Left hindlimb (tissue), 1 donor: ENCODE measurements at places on chromosomes 12 and 14.

GRCh38 chr14:91723501-91723900 lies 8.4 kb downstream of the CATSPERB start:
- no peak for DNase-seq

- DNase-seq, result no peak
Measured at GRCh38 chr12:107749083-107749482, 11.9 kb downstream of the PRDM4 start.

- DNase-seq, result no peak
Measured at GRCh38 chr12:115000038-115000437, 316.1 kb upstream of the TBX3 start.

DNA sequence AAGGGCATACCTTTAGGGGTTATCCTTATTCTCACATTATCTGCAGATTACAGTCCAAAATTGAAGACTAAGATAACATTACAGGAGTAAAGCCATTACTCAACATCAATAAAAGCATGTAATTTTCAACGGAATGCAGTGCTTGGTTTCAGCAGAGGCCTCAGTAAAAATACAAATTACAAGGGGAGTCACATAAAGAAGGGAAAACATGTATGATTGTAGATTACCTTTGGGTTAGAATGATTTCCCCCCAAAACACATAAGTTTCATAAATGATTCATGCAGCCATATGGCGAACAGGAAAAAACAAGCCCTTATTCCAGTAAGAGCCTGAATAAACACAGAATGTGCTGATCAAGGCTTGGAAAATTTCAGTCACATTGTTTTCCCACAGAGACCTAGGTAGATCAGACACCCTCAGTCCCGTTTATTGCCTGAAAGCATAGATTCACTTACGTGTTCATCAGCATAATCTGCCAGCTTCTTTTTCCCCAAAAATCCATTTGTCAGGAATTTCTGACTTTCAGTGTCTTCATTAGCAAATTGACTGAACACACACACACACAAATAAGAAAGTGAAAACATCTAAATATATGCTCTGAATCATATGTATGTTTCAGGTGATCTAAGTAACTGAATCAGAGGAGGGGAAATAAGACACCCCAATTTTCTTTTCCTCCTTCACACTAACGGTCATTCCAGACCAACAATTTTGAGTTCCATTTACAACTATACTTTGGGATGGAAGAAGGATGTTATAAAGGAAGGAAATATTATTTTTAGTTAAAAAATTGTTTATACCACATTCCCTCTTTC lies 37.5 kb downstream of the SLC38A4 start:
- no peak for DNase-seq
